HepG2 (cell line): ENCODE measurements at places on chromosomes 7 and 10. TPM values are rescaled to one million over a fixed set of nuclear protein-coding genes. Genes with fewer than 3 reads are reported as not detected.

GIMAP2 gene
- 0.49 and 0.67 TPM in 2 replicates for polyA plus RNA-seq

GRCh38 chr10:62732841-62733653, 71.5 kb upstream of the ADO start:
- DNase-seq: no peak

GRCh38 chr10:7593063-7593462, 73.7 kb downstream of the ITIH5 start:
- no peak for DNase-seq

DNA sequence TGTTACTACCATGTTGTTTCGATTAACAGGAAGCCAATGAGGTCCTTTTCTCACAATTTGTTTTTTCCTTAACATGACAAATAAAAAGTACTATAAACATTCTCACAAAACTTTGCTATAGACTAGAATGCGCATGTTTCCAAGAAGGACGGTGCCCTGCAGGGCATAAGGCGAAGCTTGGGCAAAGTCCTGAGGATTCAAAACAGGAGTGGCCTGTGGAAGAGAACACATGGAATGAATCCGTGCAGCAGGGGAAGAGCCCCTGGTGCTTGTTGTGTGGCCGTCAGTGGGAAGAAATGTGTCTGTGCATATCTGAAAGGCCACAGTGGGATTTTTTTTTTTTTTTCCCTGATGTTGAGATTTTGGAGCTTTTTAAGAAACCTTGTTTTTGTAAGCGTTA, 67.6 kb downstream of the ITGA8 start:
- no peak for DNase-seq

- no peak for DNase-seq
Measured at GRCh38 chr7:33422825-33423645, 293.7 kb downstream of the BBS9 start.
